ENCODE measurements at places on chromosomes 1 and 21. TPM values are rescaled to one million over a fixed set of nuclear protein-coding genes. Genes with fewer than 3 reads are reported as not detected.

SYPL2 gene
- polyA plus RNA-seq = 13.4 TPM

IL6R gene
- 6.4 TPM for polyA plus RNA-seq

RCSD1 gene
- polyA plus RNA-seq = 12.0 TPM

YOD1 gene
- 16.3 TPM for polyA plus RNA-seq

CYP4A22 gene
- polyA plus RNA-seq = 8.2 TPM

KLHDC9 gene
- polyA plus RNA-seq = 15.0 TPM

S1PR1 gene
- polyA plus RNA-seq = 15.6 TPM

CATSPERE gene
- polyA plus RNA-seq = 2.7 TPM

ESPN gene
- 12.2 TPM for polyA plus RNA-seq

PDE9A gene
- polyA plus RNA-seq = 44.3 TPM

CRABP2 gene
- 85.6 TPM for polyA plus RNA-seq

SPRR2B gene
- polyA plus RNA-seq = not detected

ANKRD35 gene
- polyA plus RNA-seq = 1.9 TPM

SLC5A3 gene
- polyA plus RNA-seq = 43.7 TPM

OR2T10 gene
- 0.05 TPM for polyA plus RNA-seq

TMPRSS15 gene
- polyA plus RNA-seq = 0.50 TPM

MATN1 gene
- 0.23 TPM for polyA plus RNA-seq

EPS8L3 gene
- polyA plus RNA-seq = 0.86 TPM

AMPD1 gene
- not detected for polyA plus RNA-seq

PRR9 gene
- not detected for polyA plus RNA-seq

TRIM58 gene
- polyA plus RNA-seq = 1.0 TPM

DUSP12 gene
- 44.9 TPM for polyA plus RNA-seq

RBM15 gene
- 13.8 TPM for polyA plus RNA-seq

KCNK1 gene
- polyA plus RNA-seq = 6.2 TPM

GPR3 gene
- 1.0 TPM for polyA plus RNA-seq

LCE1B gene
- polyA plus RNA-seq = not detected

KIF17 gene
- polyA plus RNA-seq = 4.3 TPM

SPRR5 gene
- polyA plus RNA-seq = not detected

OLFML3 gene
- polyA plus RNA-seq = 131 TPM

GPR25 gene
- polyA plus RNA-seq = not detected

C1orf53 gene
- polyA plus RNA-seq = 1.9 TPM

VAV3 gene
- polyA plus RNA-seq = 136 TPM

NBPF4 gene
- not detected for polyA plus RNA-seq

ZSWIM5 gene
- polyA plus RNA-seq = 9.6 TPM
